ENCODE measurements at places on chromosomes 7 and 10.

GRCh38 chr7:132388688-132389087 lies 187.6 kb downstream of the PLXNA4 start:
- DNase-seq, result no peak

- no peak for DNase-seq
These were observed 200.2 kb upstream of the PHYHIPL start for GRCh38 chr10:58976254-58976653.

- no peak for DNase-seq
These were observed 12.7 kb downstream of the CHST12 start for GRCh38 chr7:2416063-2416462.

- DNase-seq, result no peak
These were observed 350.7 kb downstream of the ELMO1 start for GRCh38 chr7:37097983-37098382.

GRCh38 chr7:146735992-146736391 lies 619.4 kb downstream of the CNTNAP2 start:
- no peak for DNase-seq

- no peak for DNase-seq
These were observed 21.2 kb downstream of the PRXL2A start for GRCh38 chr10:80429521-80429973.

DNA sequence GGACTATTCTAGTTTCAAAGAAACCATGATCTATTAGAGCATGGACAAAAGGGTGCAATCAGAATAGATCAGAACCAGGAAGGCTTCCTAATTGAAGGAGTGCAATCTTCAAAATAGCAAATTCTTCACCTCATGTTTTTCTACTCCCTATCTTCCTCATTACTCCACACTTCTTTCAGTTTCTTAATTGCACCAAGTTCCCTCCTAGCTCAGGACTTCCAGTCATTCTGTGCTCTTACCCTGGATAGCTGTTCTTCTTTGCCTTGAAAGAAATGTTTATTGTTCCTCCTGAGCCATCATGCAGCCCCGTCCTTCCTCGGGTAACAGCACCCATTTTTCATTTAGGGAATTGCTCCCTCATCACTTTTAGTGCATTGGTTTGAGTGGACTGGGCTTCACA lies 23.1 kb downstream of the TRPV5 start:
- DNase-seq, result no peak

- DNase-seq, result no peak
These were observed 101.7 kb downstream of the PTN start for GRCh38 chr7:137241655-137242360.
